Stomach (tissue), 19 donors: ENCODE measurements at places on chromosomes 1 and 21. TPM values are rescaled to one million over a fixed set of nuclear protein-coding genes. Genes with fewer than 3 reads are reported as not detected.

The UBE2U gene
- not detected for total RNA-seq

The ECE1 gene
- 71.4 TPM for total RNA-seq

The LORICRIN gene
- total RNA-seq, result not detected

The OPRD1 gene
- not detected for total RNA-seq

The TRIM67 gene
- not detected for total RNA-seq

The MPZL1 gene
- 88.8 TPM for total RNA-seq

The CRYBG2 gene
- 8.0 TPM for total RNA-seq

The TCP10L gene
- not detected for total RNA-seq

The UAP1 gene
- 16.5 TPM for total RNA-seq

The WRAP73 gene
- total RNA-seq, result 3.5 TPM

The RGS18 gene
- 3.6 TPM for total RNA-seq

The AURKAIP1 gene
- total RNA-seq, result 146 TPM

The PLPP3 gene
- total RNA-seq, result 54.9 TPM

The CLCA1 gene
- total RNA-seq, result not detected

The GPR3 gene
- total RNA-seq, result not detected

The CLCNKB gene
- total RNA-seq, result not detected

The DYNLT5 gene
- not detected for total RNA-seq

The PTGFRN gene
- total RNA-seq, result 30.9 TPM

The LRP8 gene
- total RNA-seq, result 0.58 TPM

The FCGR1A gene
- 3.5 TPM for total RNA-seq

The MAP1LC3C gene
- 2.9 TPM for total RNA-seq

The YIPF1 gene
- 7.6 TPM for total RNA-seq

The C8A gene
- total RNA-seq, result not detected

The PRDM16 gene
- total RNA-seq, result 222 TPM

The LRRC38 gene
- total RNA-seq, result not detected

The SPATA46 gene
- not detected for total RNA-seq

The TIE1 gene
- total RNA-seq, result 13.8 TPM

The AMY1A gene
- total RNA-seq, result not detected

The FAM151A gene
- 0.73 TPM for total RNA-seq

The F13B gene
- not detected for total RNA-seq

The C1orf198 gene
- total RNA-seq, result 69.3 TPM

The SPSB1 gene
- total RNA-seq, result 15.1 TPM

The S100A8 gene
- 29.7 TPM for total RNA-seq

The NBPF15 gene
- 33.0 TPM for total RNA-seq

The STIL gene
- 44.9 TPM for total RNA-seq

The TRIM46 gene
- not detected for total RNA-seq

The PER3 gene
- 12.9 TPM for total RNA-seq

The LENEP gene
- total RNA-seq, result not detected

The INTS3 gene
- total RNA-seq, result 30.3 TPM

The LCA5L gene
- not detected for total RNA-seq

The CHRM3 gene
- 3.5 TPM for total RNA-seq

The WDR47 gene
- total RNA-seq, result 5.4 TPM

The KRTAP10-7 gene
- not detected for total RNA-seq

The CCDC30 gene
- total RNA-seq, result 2.0 TPM

The VWA5B1 gene
- total RNA-seq, result not detected

The SYT6 gene
- total RNA-seq, result 2.0 TPM

The CR1 gene
- 8.0 TPM for total RNA-seq

The KRTAP8-1 gene
- not detected for total RNA-seq

The CPLANE2 gene
- total RNA-seq, result 0.45 TPM

The COL11A1 gene
- 7.0 TPM for total RNA-seq

The MANEAL gene
- 2.0 TPM for total RNA-seq

The CYP4A11 gene
- not detected for total RNA-seq

The MROH9 gene
- not detected for total RNA-seq

The TSPEAR gene
- not detected for total RNA-seq

The SYDE2 gene
- total RNA-seq, result 36.6 TPM
